ENCODE measurements at places on chromosomes 1 and 21.
A peak's percentile ranks its signal among the peaks of the same experiment; 100 is the strongest.

DNA sequence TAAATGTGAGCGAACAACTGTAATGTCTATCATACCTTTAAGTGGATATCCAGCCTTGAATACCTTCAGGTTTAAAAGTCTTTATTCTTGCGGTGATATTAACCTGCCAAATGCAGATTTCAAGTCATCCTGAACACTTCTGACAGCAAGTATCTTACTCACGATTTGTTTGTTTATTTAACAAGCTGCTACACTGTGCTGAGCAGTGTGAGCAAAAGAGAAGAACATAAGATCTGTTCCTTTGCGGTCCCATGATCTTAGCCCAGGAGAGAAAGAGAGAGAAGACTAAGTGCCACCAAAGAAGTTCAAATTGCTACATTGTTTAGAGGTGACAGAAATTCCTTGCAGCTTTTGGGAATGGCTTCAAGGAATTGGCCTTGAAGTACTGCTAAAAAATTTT, 9.5 kb upstream of the IL24 start:
- no peak for DNase-seq

DNA sequence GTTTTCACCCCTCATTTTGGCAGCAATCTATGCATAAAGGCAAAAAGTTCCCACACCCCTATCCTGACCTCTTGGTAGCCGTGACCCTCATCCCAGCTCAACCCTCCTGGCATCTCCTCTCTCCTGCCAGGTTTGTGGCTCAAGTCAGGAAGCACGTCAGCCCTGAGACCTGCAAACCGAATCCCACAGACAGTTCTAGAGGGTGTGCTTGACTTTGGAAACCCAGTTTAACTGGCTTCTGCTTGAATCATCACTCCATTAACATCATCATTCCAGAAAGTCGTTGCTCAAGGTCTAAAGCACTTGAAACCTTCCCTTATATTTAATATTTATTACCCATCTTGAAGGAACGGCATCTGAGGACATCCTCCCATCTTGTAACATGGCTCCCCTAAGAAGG, 133.4 kb upstream of the ERG start:
- DNase-seq: peak; percentile 75

- DNase-seq: no peak
Measured at GRCh38 chr21:43701936-43702784, 16.8 kb upstream of the PDXK start.

GRCh38 chr1:64631346-64632034, 113.4 kb upstream of the RAVER2 start:
- DNase-seq: no peak

GRCh38 chr1:245578771-245579170, 424.0 kb downstream of the KIF26B start:
- peak; percentile 37 for DNase-seq
